Stimulated activated CD4-positive, alpha-beta T cell treated with anti-CD3 and anti-CD28 coated beads, Interleukin-1b, Interleukin-23, amount 100 ng/mL, for 24 hours (primary cell): ENCODE measurements at places on chromosomes 4 and X.

DNA sequence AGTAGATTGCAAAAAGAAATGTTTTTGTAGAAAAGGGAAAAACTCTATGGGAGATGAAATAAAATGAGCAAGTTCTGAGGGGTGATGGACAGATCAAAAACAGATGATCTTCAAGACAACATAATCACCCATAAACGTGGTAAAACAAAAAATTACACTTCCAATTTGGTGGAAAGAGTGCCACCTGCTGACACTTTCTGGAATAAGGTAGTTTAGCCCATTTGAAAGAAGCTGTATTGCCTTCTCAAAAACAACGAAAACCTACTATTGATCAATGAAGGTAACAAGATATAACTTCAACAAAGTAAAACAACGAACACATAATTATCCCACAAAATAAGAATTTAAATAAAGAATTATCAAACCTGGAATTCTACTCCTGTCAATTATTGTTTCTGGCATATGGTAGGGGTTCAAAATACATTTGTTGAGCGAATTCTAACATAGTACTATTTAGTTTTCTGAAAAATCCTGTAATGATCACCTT lies 2.5 kb downstream of the COQ2 start:
- DNase-seq: peak; percentile 25

GRCh38 chrX:105821471-105822121 lies 743 bp upstream of the NRK start:
- no peak for DNase-seq

- DNase-seq: no peak
These were observed 1454.3 kb downstream of the FSTL5 start for GRCh38 chr4:160709546-160709945.

- DNase-seq: no peak
These were observed 105.5 kb upstream of the PSAPL1 start for GRCh38 chr4:7540206-7540605.

GRCh38 chrX:9342561-9343051 lies 122.3 kb upstream of the TBL1X start:
- peak; percentile 22 for DNase-seq

GRCh38 chr4:174278467-174278866 lies 5.0 kb downstream of the FBXO8 start:
- DNase-seq: no peak

DNA sequence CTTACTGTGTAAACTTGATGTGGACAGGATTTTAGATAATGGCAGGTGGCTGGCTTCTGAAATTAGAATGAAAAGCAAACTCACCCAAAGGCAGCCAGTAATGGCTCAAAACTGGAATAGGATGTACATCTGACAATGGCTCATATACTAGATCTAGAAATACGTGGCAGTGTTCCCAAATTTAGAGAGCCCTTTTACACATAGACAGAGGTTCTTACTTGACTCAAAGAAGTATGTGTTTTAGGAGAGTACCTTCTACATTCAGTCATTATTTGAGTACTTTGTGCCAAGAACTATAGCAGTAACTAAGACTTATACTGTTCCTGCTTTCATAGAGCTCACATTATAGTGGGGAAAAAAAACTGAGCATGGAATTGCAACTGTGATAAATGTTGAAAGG lies 48.0 kb downstream of the UBE2K start:
- no peak for DNase-seq

DNA sequence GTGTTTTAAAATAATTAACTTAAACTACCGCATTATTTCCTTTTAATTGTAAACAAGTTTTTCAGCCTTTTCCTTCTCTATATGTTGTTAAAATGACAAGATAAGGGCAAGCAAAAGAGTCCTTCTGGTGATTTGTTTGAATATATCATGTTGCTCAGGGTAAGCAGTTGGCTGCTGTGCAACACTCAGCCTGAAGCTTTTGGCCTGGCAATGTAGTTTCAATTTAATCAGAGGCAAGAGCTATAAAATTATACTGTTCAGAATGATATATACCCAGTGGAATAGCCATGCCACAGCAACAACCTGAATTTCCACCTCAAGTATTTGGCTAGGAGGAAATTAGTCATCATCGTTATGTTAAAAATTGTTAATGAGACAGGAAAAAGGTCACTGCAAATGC lies 53.4 kb downstream of the GRXCR1 start:
- DNase-seq: no peak

GRCh38 chr4:142358656-142359055 lies 487.4 kb downstream of the INPP4B start:
- no peak for DNase-seq

DNA sequence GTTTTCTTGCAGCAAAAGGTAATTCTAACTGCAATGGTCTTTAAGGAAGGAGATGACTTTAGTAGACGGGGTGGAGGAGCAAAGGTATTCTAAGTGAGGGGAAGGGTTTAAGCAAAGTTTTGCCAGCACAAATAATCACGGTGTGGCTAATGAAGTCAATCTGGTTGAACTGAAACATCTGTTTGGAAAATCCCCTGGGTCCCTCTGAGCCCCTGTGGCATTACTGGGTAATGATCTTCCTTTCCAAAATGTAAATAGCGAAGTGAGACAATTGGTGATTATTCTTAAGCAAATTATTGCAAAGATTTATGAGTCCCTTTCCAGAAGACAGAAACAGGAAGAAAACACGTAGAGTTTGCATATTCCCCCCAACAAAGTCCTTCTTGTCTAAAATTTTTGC lies 47.2 kb downstream of the FGFBP1 start:
- DNase-seq: no peak

DNA sequence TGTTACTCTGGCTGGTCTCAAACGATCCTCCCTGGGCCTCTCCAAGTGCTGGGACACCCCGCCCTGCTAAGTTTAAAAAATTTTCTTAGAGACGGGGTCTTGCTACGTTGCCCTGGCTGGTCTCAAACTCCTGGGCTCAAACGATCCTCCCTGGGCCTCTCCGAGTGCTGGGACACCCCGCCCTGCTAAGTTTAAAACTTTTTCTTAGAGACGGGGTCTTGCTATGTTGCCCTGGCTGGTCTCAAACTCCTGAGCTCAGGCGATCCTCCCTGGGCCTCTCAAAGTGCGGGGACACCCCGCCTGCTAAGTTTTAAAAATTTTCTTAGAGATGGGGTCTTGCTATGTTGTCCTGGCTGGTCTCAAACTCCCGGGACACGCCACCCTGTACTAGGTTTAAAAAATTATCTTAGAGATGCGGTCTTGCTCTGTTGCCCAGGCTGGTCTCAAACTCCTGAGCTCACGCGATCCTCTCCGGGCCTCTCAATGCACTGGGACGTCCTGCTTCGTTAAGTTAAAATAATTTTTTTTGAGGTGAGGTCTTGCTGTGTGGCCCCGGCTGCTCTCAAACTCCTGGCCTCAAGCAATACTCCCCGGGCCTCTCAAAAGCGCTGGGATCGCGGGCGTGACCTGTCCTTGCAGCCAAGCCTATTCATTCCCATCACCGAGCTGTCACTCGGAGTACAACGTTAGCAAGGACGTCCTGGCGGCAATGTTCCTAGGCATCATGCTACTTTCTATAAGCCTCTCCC lies 1.1 kb downstream of the SLC25A6 start:
- no peak for DNase-seq

DNA sequence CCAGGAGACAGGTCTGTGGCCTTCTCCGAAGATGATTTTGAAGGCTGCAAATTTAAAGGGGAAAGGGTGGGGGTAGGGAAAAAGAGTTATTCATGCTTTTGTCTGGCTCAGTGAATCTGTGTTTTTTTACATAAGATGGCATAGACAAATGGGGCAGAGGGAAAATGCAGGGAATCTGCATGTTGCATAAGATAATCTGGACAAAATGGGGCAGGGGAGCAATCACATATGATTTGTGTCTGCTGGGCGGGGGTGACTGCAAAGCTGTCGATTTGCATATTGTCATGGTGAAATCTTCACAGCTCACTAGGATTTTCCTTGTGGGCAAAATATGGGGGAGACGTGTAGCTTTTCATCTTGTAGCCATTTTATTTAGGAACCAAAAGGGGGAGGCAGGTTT lies 29.4 kb upstream of the GYG2 start:
- no peak for DNase-seq

GRCh38 chr4:70712150-70712549 lies 9.6 kb upstream of the RUFY3 start:
- DNase-seq: no peak

- no peak for DNase-seq
These were observed 86.2 kb upstream of the HS3ST1 start for GRCh38 chr4:11514779-11515419.

GRCh38 chr4:24141836-24142235 lies 252.0 kb upstream of the PPARGC1A start:
- DNase-seq: no peak

DNA sequence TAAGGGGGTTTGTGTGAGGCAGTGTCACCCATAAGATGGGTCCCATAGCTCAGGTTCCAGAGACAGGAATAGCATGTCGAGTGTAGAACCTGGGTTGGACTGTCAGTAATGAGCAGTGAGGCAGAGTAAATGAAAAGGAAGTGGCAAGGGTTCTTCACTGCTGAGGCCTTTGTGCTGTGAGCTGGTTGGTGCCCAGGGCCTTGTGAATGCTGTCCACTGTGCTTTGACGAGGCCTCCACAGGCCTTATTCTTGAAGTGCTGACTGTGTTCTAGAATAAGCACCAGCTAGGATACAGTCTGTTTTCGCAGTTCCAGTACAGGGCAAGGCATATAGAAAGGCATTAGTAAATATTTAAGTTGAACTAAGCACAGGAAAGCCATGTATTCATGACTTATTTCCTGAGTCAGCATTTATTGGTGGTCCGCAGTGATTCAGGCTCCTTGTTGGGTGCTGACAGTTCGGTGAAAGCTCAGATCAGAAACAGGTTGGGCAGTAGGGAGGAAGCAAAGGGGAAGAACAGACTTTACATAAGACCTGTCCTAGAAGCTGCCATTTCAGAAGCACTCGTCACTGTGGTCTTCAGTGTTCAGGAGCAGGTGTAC lies 25.6 kb upstream of the TADA2B start:
- no peak for DNase-seq

DNA sequence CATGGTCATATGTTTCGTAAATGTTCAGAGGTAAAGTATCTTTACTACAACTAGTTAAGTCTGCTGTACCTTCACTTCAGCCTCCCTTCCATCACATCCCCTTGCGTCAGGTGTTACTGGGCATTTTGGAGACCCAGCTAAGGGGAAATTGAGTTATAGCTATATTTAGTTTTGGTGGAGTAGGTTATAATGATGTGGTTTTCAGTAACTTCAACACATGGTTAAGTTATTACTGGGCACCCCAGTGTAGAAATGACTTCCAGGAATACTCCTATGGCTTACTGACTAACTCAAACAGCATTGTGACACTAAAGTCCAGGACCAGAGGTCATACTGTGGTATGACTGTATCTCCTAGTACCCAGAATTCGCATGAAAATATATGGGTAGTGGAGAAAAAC lies 23.4 kb upstream of the ACSL1 start:
- no peak for DNase-seq

DNA sequence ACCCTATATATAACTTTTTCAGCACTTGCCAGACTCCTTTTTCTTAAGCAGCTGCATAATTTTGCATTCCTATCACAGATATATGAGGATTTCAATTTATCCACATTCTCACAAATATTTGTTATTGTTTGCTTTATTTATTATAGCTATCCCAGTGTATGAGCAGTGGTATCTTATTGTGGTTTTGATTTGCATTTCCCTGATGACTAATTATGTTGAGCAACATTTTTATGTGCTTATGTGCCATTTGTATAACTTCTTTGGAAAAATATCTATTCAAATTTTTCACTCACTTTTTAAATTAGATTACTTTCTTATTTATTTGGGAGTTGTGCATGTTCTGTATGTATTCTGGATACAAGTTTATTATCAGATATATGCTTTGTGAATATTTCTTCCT lies 361.9 kb downstream of the KCTD8 start:
- no peak for DNase-seq

- DNase-seq: no peak
These were observed 142.7 kb downstream of the RPA4 start for GRCh38 chrX:97026406-97026805.

DNA sequence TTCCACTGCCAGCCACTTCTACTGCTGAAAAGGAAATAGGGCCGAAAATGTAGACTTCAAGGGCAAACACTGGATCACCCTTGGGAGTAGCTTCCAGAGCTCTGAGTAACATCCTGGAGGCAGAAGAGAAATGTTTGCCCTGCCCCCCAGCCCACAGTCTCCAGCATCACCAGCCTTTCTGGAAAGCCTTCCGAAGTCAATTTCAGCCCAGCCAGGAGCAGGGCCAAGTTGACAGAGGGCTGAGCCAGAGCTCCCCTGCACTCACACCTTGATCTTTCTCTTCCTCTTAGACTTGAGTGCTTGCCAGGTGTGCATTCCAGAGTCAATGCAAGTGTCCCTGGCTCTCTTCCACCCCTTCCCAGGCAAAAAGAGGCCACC lies 35.2 kb downstream of the SLC25A5 start:
- DNase-seq: no peak
